ENCODE measurements at places on chromosomes 13 and 19. TPM values are rescaled to one million over a fixed set of nuclear protein-coding genes. Genes with fewer than 3 reads are reported as not detected.

CD33 gene
- total RNA-seq, result 0.51 TPM

DNA sequence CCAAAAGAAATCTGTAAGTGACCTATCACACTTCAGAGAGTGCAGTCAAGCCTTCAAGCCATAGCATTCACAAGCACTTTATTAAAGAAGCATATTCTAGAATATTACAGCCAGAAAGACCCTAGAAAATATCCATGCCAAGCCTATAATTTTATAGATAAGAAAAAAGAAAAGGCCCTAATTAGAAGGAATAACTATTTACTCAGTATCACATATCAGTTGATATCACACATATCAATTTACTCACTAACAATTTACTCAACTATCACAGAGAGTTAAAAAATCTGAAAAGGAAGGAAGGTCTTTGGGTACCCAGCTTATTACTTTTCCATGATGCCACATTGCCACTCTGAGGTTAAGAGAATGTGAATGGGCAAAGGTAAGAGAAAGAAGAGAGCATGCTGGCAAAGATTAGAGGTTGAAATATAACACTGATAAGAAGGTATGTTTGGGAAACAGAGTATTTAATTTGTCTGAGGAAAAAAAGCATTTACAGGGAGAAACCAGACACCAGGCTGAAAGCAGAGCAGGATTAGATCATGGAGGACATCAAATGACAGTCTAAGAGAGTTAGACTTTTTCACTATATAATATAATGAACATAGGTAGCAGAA, 186.2 kb downstream of the VWA8 start:
- DNase-seq, result no peak

ATP1A3 gene
- total RNA-seq, result 2.8 TPM

DNA sequence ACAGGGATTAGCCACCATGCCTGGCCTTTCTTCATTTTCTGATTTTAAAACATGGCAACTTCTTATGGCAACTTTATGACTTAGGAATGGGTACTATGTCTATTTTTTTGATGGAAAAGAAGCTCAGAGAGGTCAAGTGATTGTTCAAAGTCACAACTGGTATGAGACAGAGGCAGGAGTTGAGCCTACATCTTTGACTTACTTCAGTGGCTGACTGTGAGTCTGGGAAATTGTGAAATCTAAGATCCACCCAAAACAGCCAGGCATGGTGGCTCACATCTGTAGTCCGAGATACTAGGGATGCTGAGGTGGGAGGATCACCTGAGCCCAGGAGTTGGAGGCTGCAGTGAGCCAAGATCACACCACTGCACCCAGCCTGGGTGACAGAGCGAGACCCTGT, 2.4 kb upstream of the ACTL9 start:
- no peak for DNase-seq

DNA sequence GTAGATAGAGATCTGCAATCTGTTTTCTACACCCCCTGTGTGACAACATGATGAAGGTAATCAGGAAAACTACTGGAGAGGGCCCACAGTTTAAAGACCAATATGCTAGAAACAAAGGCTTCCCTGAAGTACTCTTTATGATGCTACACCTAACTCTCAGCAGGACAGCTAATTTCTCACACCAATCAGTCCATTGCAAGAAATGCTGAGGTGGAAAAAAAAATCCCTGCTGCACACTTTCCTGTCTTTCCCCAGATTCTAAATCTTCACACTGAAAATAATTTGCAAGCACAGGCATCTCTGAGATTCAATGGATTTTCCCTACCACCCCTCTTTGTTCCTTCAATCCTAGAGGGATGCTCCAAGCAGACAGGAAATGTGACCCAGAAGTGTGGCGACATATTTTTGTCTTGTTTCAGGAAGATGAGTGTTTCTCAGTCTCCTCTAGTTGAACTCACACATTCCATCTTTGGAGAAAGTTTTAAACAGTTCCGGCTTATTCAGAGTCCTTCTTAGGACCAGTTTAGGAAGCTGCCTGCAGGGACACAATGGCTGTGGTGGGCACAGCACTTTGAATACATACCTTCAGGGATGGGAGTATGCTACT, 671.6 kb downstream of the DIAPH3 start:
- DNase-seq, result no peak

DNA sequence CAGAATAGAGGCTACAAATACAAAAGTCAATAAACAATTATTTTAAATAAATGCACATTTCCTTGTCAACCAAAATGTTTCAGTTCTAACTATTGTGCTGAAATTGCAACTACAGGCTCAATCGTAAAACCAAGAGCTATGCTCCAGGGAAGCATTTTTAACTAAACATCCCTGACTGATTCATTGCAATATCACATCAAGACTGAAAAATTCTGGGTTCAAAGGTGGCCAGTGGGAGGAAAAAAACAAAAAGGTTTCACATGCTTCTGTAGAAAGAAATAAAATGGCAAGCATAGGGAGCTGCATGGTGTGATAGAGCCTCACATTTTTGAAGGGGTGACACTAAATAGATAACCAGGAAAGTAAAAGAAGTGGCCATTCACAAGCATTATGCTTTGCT, 862.8 kb downstream of the PCDH9 start:
- DNase-seq, result no peak

- peak; percentile 51 for DNase-seq
Measured at GRCh38 chr19:50046649-50047503, 21.1 kb downstream of the ZNF473 start.

GRCh38 chr13:109955598-109955997, 169.2 kb upstream of the IRS2 start:
- no peak for DNase-seq

DNA sequence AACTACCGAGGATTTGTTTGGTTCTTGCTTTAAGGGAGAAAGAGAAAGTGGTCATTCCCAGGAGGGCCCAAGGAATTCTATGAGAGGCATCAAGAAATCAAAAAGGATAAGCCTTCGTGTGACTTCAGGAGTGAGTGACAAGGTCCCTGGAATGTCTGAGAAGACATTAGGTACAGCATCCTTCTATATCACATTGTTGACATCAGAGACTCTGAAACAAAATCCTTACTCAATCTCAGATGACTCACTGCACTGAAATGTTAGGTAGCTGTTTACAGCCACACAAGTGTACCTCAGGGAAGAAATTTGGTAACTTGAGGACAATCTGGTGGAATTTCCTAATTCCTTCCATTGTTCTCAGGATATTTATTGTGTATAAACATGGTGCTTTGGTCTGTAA, 7.9 kb upstream of the LGALS14 start:
- no peak for DNase-seq

DNA sequence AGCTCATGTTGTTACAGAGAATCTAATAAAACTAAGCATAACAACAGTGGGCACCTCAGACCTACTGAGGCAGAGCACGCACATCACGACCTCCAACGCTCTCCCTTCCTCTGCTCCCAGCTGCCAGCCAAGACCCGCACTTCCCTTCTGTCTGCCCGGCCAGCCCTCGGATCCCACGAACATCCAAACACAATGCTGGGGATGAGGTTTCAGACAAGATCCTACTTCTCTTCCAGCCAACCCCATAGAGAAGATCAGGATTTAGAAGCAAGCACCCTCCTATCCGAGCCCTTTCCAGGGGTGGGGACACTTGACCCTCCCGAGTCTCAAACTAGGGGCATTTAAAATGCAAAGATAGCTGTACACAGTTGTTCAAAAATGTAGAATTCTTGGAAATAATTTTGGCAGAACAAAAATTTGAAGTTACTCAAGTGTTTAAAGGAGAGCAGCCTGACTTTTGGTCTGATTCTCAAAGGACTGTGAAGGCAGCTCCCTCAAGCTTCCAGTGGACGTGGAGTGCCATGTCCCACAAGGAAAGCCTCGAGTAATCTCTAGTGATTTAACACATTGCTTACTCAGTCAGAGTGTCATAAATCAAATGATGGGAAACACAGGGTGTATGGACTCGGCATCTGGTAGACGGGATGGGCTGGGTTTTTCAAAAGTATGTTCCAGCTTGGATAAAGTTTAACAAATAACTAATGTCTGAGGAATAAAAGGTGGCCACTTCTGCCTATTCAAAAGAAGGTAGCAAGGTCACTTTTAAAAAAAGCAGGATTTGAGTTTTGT, 32.8 kb downstream of the ANKRD10 start:
- DNase-seq, result no peak

ELF1 gene
- 55.9 TPM for total RNA-seq

ADGRE1 gene
- 3.1 TPM for total RNA-seq

SLC25A41 gene
- not detected for total RNA-seq
